Fibroblast of skin of left quadriceps (primary cell): ENCODE measurements at places on chromosomes 4 and X.

DNA sequence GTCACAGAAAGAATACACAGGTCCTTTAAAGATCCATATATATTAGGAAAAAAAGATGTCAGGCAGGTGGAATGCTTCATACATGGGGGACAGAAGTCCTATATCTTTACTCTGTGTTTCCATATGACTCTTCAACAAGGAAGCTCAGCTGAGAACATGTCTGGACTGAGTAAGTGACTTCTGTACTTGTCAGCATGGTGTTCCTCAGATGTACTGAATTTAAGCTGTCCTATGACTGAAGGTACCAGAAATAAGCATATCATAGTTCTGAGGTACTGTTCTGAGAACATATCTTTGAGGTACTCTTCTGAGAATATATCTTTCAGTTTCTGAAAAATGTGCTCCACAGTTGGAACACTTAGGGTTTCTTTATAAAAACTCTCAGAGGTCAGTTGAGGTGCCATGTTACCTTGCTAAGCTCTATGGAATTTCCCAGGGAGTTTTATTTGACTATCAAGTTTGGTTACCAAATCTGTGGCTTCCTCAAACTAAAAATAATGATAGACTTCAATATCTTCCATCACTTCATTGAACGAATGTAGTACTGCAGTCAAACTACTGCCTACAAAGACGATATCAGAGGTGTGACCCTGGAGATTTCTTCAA lies 597.2 kb upstream of the GNPDA2 start:
- DNase-seq, result no peak

DNA sequence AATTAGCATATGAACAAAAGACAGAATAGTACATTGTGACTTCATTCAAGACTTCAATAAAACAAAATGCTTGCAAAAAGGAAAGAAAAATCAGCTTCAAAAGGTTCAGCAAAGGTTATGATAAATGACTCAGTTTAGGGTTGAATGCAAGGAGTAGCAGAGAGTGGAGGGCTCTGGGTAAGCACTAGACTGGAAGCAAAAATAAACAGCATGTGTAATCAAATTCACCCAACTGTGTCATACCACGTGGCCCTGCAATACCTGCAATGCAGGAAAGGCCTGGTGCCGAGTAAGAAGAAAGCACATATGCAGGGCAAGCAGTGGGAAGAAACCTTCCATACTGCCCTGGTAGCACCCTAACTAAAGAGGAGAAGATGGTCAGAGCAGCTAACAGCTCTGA lies 88.7 kb downstream of the ATP11C start:
- no peak for DNase-seq

GRCh38 chr4:78704981-78705683 lies 71.0 kb upstream of the BMP2K start:
- DNase-seq, result peak; percentile 28

DNA sequence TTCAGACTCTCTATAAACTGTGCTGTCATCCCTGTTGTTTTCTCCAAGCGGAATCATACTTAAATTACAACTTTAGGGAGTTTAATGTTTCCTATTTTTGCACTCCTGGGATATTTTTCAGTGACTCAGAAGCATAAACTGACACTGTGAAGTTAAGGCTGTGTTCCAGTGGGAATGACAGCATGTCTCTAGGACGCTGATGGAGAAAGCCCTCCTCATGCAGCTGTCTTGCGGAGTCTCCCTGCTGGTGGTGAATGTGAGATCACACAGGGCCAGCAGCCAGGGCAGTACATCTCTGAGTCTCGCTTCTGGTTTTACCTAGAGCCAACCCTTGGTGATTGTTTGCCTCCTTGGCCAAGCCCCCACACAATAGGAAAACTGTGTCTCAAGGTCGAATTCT lies 53.3 kb downstream of the NFKB1 start:
- peak; percentile 17 for DNase-seq

DNA sequence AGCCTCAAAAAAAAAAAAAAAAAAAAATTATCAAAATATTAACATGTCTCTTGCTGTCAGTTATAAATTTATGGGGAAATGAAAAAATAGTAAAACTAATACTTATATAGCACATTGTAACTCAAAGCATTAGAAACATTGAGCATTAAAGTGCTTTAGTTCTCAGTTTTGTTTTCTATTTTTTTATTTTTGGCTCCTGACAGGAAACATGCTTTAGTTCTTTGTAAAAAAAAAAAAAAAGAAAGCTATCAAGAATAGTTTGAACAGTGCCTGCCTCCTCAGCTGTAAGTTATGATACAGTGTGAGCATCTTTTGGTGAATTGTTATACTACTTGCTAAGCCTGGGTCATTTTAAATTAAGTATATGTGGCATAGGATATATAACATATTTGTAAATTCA lies 5.1 kb upstream of the CENPC start:
- no peak for DNase-seq

DNA sequence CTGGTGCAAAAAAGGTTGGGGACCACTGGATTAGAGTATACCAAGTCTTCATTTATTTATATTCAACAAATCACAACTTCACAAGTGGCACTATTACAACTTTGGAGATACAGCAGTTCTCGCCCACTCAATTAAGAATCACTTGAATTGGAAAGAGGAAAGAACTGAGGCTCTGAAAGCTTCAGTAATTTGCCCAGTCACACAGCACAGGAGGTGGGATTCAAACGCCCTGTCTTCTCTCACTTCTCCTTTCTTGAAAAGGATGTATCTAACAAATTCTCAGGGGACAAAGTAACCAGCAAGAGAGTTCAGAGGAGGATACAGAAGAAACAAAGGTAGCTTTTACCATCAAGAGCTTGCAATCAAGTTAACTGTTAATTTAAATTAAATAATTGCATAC lies 12.4 kb downstream of the SMIM14 start:
- DNase-seq, result no peak

DNA sequence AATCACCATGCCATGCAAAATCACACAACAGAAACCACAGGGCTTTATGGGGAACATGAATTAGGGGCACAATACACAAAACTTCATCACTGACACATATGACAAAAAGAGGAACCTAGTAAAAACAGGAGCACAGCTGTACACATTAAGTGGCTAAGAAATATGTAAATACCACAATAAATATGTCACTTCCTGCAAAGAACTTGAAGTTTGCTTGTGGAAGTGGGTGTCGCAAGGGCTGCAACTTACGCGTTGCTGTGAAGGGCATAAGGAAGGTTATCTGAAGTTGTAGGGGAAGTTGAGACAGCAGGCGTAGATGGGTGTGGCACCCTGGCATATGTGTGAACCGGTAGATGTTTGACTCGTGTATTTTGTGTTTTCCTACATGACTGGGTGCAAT lies 42.4 kb downstream of the CLCN4 start:
- peak; percentile 24 for DNase-seq

DNA sequence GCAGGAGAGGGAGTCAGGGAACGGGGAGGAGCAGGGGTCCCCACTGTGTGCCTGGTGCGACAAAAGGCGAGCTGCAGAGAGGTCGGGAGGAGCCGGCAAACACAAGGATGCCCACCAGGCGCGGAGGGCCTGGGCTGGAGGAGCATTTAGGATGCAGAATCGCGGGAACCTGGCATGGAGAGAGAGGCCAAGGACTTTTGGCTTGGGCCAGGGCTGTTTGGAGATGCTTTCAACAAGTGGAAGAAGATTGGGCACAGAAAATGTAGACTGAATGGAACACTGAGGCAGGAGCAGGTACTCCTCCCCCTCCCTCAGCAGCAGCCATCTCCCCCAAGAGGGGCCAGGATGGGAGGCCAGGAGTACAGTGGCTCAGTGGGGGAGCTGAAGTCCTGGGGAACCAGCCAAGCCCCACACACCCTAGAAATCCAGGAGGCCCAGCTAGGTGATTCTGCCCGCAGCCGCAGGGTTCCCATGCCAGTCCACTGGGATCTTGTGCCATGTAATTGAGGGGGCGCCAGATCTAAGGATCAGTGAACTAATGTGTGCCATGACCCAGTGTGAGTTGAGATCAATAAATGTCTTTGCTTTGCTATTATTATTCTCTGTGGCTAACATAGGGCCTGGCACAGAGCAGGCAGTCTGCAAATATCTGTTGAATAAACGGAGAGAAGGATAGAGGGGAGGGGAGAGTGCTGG lies 1.1 kb upstream of the ABLIM2 start:
- DNase-seq, result no peak

GRCh38 chr4:26729027-26729426 lies 131.6 kb upstream of the STIM2 start:
- no peak for DNase-seq

GRCh38 chrX:135015523-135016245 lies 6.7 kb downstream of the RTL8B start:
- DNase-seq, result no peak

GRCh38 chr4:26879805-26880204 lies 19.2 kb downstream of the STIM2 start:
- DNase-seq, result no peak

- DNase-seq, result peak; percentile 72
Observed at GRCh38 chr4:78569306-78569821, 17.8 kb downstream of the ANXA3 start.

- no peak for DNase-seq
Observed at GRCh38 chrX:298993-299392, 17.8 kb downstream of the PLCXD1 start.

DNA sequence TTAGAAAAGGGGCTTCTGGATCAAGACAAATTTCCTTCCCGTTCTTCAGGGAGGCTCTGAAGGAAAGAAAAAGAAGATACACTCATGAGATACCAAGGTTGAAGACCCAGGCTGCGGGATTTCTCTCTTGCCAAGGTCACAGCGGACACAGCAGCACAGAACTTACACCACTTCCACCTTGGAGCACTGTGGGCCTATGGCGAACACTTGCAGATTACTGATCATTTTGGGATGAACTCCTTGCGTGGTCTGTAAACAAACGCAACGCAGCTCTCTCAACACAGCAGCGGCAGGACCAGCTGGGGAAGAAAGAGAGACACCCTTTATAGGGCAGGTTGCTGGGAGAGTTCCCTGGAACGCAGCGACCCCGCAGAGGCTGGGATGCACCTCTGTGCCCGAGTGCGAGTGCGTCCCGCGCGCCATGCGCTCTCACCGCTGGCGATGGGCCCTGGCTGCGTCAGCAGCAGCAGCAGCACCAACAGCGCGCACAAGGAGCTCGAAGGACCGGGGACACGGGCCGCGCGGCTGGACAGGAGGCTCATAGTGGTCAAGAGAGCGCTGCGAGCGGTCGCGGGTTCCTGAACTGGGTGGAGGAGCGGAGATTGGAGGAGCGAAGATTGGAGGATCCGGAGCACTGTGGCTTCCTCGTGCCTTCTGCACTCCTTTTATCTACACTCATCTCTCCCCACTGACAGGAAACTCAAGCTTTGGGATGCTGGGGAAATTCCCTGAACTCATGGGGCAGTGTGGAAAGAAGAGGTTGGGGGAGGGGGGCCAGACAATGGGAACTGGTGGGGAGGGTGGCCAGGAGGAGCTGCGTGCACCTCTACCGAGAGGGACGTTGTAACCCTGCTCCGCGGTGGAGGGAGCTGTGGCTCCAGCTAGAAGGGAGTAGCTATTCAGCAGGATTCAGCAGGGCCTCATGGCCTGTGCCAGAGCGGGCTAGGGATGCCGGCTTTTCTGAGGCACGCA lies at the start of gene CXCL5:
CXCL5 (minus strand) TSS at position 638 of the 972 bp plus-strand sequence; CDS start at position 542, 96 bp downstream.
- DNase-seq, result peak; percentile 14

- DNase-seq, result no peak
Observed at GRCh38 chr4:74830928-74831327, 36.6 kb upstream of the BTC start.

GRCh38 chr4:16745009-16745635 lies 153.3 kb downstream of the LDB2 start:
- no peak for DNase-seq
